Glomerular endothelial cell (primary cell): ENCODE measurements at places on chromosomes 1 and 21. TPM values are rescaled to one million over a fixed set of nuclear protein-coding genes. Genes with fewer than 3 reads are reported as not detected.

DNA sequence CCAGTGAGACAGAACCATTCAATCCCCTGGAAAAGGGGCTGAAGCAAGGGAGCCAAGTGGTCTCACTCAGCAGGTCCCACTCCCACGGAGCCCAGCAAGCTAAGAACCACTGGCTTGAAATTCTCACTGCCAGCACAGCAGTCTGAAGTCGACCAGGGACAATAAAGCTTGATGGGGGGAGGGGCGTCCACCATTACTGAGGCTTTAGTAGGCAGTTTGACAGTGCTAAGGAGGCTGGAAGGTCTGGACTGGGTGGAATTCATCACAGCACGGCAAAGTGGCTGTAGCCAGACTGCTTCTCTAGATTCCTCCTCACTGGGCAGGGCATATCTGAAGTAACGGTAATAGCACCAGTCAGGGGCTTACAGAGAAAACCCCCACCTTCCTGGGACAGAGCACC, 105.4 kb upstream of the GORAB start:
- DNase-seq, result no peak

Gene MYBPHL
- not detected in 2 replicates for total RNA-seq

DNA sequence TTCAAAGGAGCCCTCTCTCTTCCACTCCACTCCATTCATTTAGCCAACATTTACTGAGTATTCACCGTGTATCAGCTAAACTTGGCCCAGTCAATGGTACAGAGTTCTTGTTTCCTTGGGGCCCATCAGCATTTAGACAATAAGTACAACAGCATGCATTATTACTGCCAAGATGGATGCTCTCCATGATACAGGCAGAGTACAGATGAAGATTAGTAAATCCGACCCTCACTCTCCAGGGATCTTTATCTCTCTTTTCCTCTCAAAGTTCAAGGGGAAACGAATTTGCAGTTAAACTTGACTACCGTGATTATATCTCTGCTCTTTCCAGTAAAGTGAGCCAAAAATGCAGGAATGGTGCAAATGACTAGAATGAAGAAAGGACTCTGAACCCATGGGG, 184.6 kb upstream of the DUSP10 start:
- no peak for DNase-seq

Gene PDE9A
- total RNA-seq, result 0.19 and 0.41 TPM in 2 replicates

- no peak for DNase-seq
Measured at GRCh38 chr21:29647353-29647781, 292.4 kb downstream of the GRIK1 start.

GRCh38 chr21:18529254-18529653, 125.7 kb upstream of the TMPRSS15 start:
- DNase-seq, result peak; percentile 2

- DNase-seq, result no peak
Measured at GRCh38 chr1:220219865-220220698, 52.2 kb downstream of the RAB3GAP2 start.

Gene DDR2
- 3.3 and 5.8 TPM in 2 replicates for total RNA-seq

DNA sequence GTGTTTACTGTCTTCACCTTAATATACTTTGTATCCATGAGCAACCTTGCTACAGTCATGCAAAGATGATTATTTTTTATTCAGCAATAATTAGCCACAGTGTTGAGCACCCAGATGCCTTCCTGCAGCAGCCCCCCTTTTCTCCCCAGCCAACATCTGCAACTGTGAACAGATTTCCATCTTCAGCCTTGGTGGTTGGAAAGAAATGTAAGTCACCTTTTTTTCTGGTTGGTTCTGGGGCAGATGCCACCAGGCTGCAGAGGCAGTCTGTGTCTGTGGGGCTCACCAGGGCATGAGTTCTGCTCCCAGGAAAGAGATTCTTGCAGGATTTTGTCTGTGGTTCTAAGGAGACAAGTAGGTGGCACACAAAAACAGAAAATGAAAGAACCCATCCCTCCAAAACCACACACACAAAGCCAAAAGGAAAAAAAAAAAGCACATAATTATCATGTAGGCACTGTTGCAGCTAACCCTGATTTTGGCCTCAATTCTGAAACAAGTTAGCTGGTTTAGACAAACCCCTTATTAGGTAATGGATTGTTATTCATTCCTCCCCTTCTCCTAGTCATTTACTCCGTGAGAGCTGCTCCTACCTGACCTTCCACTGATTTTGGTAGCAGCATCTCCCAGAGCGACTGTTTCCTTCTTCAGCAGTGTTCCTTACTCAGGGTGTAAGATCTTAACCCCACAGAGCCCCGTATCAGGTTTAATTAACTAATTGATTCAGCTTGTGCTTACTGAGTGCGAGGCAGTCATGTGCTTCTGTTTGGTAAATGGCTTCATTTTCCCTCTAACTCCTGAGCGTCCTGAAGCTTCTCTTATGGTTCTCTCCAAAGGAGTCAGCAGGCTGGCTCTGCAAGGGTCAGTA, 36.5 kb downstream of the GALNT2 start:
- DNase-seq, result no peak

Gene PLEKHA6
- 0.93 and 1.9 TPM in 2 replicates for total RNA-seq

DNA sequence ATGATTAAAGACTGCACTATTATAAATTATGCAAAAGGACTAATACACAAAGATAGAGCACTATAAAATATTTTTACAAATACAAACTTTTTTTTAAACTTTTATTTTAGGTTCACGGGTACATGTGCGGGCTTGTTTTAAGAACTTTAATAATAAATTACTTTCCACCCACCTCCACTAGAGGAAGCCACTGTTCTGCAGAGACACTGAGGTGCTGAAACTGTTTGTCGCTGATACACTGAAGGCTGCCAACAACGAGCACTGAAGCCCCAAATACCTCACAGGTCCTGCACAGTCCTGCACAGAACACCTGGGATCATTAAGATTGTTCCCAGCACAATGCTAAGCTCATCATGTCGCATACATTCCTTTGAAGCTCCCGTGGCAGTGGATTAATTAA, 19.9 kb downstream of the COA6 start:
- no peak for DNase-seq

DNA sequence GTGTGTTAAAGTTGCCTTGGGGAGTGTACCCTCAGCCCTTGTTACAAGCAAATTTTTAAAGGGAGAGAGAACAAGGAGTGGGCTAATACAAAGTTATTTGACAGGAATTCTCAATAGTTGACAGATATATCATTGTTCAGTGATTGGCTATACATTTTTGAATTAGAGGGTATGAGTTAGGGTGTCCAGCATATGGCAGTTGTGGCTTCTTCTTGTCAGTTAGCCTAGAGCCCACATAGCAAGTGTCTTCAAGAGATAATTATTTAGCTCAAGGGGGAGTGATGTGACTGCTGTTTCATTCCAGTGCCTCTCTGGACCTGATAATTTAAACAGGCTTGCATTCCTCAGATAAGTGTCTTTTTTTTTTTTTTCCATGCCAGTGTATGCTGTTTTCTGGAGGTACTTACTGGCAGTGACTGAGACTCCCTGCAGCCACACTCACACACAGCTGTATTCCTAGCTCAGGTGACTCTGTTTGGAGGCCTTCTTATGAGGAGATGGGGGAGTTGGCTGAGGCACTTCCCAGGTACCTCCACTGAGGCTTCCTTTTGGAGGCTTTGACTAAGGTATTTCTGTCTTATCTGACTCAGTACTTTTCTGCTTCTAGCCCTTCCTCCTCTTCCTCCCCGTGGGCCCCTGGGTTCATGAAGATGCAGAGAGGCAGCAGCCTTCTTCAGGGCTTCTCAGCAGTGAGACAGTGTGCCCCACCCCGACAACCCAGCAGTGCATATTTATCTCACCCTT, 32.3 kb downstream of the IVNS1ABP start:
- no peak for DNase-seq

GRCh38 chr21:43866659-43867331, 1.8 kb downstream of the AGPAT3 start:
- no peak for DNase-seq

DNA sequence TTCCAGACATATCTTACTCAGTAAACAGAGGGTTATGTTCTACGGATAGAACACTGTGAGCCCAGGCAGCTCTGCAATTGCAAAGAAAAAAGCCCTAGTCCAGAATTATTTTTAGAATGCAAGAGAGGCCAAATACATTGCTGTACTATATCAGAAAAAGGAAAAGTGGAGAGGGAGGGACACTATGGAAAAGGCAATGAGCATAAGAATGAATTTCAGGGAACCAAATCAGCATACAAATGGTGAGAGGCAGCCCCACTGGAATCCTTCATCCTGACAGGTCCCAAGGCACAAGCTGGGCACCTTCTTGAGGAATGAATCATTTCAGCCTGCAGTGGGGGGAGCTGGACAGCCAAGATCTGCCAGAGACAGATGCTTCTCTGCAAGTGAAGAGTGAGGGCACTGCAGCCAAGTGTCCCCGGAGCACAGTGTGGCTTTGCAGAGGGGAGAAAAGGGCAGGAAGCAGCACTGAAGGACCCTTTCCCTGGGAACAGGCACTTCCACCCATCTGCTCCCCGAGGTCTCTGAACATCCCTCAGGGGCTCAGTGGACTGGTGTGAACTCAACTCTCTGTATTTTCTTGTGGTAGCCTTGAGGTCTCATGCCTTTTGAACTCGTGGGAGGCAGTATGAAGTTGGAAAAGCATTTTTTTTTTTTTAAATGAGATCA, 115.6 kb downstream of the XCL2 start:
- DNase-seq, result no peak

DNA sequence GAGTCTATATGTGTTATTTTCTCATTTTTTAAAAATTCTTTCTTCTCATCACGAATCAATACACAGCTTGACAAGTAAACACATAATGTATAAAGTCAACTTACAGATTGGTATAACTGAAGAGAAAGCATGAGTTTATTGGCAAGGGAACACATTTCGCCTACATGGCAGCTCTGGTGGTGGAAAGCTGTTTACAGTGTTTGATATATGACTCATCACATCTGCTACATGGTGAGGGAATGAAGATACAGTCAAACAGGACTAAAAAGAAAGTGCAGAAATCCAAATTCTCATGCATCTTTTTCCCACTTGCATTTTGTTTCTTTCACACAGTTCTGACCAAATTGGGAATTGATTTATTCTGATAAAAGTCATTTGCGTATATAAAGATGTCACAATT, 122.2 kb upstream of the ADGRL4 start:
- peak; percentile 18 for DNase-seq

Gene BRDT
- total RNA-seq, result not detected in 2 replicates

GRCh38 chr1:22949822-22950331, 22.8 kb downstream of the LACTBL1 start:
- no peak for DNase-seq

DNA sequence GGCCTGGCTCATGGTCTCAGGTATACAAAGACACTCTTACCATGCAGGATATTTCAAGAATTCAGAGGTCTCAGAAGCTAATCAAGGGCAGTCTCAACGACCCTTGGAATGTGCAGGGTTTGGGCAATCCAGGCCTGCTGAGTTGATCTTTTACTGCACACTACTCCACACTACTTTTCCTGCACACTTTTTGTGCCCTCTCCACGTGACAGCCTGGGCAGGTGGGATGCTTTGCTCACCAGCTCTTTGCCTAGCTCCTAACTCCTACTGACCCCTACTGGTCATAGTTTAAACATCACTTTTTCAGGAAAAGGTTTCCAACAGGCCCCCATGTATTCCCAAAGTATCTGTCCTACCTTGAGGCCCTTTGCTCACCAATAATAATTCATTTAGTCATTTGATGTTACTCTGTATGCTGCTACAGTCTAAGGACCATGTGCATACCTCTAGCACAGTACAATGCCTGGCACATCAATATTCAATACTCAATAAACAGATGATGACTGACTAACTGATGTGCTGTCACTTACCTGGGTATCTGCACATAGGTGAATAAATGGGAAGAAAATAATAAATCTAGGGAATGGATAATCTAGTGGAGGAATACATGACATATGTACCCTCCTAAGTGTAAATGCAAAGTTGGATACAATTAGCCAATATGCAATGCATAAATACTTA, 9.6 kb downstream of the DUSP23 start:
- DNase-seq, result no peak

DNA sequence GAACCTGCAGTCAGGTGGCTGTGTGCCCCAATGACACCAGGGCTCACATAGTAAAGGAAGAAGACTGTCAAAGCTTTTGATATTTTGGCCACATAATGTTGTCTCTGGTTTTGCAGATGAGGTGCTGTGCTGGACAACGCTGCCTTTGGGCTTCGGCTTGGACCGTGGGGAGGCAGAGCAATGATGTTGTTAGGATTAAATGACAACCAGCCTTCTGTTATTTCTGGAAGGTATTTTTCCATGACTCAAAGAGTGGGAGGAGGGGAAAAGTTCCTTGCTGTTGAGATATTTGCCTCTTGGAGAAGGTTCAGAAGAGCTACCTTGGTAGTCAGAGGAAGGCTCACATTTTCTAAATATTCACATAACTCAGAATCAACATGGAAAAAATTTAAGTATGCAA, 187.3 kb upstream of the GALNT2 start:
- no peak for DNase-seq

DNA sequence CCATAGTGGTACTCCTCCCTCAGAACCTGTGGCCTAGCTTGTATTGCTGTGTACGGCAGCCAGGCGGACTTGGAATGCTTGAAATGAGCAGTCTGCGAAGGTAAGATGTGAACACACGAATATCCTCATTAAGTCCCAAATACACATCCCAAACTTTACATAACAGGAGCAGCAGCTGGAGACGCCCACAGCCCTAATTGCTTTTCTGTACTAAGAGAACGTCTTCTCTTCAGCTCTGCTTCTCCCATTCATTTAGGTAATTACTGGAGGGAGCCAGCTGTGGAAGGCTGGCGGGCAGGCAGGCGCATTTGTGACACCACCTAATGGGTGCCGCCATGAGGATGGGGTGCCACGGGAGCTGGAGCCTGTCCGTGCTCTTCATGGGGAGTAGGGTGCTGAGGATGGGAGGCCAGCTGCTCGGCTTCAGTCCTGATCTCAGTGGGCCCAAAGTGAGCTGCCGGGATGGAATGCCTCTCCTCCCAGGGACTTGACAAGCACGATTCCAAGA, 66.6 kb upstream of the POU3F1 start:
- no peak for DNase-seq

Gene TIE1
- total RNA-seq, result 479 and 640 TPM in 2 replicates

DNA sequence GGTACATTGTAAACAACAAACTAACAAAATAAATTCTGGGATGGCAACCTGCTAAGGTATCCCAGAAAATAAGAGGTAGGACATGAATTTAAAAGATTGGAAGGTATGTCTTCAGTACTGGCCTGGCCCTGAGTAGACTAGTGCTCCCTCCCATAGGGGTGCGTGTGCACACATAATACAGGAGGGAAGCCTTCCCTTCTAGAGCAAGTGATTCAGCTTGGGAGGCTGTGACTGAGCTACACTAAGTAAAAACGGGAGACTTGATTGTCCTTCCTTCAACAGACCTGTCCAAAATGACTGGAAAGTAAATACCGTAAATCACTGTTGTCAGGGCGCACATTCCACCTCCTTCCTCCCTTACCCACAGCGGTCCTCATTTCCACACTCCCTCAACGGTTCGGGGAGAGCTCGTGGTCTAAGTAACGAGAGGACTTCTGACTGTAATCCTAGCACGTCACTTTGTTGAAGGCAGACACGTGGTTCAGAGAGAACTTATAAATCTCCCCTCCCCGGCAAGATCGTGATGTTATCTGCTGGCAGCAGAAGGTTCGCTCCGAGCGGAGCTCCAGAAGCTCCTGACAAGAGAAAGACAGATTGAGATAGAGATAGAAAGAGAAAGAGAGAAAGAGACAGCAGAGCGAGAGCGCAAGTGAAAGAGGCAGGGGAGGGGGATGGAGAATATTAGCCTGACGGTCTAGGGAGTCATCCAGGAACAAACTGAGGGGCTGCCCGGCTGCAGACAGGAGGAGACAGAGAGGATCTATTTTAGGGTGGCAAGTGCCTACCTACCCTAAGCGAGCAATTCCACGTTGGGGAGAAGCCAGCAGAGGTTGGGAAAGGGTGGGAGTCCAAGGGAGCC, at the start of gene TGFB2:
TSS of gene TGFB2 (plus strand) at position 523 of the 859 bp plus-strand sequence. CDS start 1,366 bp downstream, outside the sequence.
- no peak for DNase-seq

GRCh38 chr1:181159451-181160140, 71.1 kb downstream of the IER5 start:
- no peak for DNase-seq
